ENCODE measurements at places on chromosomes 6 and 20.

- no peak for DNase-seq
These were observed 11.2 kb downstream of the BMP6 start for GRCh38 chr6:7737106-7737505.

- DNase-seq = no peak
These were observed 81.4 kb downstream of the CARMIL1 start for GRCh38 chr6:25360621-25361020.

- DNase-seq = no peak
These were observed 195.2 kb upstream of the CDH4 start for GRCh38 chr20:61056627-61057442.

DNA sequence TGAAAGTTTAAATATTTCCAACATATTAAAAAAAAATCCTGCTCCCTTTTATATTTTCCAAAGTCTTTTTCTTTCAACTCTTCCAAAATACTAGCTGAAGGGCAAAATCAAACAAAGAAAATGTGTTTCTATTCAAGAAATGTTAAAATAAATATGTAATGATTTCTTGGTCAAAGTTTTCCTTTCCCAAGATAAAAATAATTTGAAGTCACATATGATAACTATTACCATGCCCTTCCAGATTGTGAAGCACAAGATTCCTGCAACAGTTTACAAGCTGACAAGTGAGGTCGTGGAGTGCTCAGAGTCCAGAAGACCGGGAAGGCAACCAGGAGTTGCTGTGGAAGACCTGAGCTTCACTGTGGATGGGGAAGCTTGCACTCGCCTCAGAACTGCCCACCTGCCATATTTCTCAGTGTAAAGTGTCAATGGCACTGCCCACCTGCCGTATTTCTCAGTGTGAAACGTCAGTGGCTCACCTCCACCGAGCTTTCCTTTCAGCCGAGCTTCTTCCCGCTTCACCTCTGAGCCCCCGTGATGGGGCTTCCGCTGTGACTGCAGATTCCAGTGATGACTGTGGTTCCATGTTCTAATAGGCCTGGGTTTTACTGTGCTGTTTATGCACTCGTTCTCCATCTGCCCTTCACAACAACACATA, 160.5 kb downstream of the THBS2 start:
- DNase-seq = no peak

- no peak for DNase-seq
These were observed 165.8 kb upstream of the SUPT3H start for GRCh38 chr6:45543298-45544235.

DNA sequence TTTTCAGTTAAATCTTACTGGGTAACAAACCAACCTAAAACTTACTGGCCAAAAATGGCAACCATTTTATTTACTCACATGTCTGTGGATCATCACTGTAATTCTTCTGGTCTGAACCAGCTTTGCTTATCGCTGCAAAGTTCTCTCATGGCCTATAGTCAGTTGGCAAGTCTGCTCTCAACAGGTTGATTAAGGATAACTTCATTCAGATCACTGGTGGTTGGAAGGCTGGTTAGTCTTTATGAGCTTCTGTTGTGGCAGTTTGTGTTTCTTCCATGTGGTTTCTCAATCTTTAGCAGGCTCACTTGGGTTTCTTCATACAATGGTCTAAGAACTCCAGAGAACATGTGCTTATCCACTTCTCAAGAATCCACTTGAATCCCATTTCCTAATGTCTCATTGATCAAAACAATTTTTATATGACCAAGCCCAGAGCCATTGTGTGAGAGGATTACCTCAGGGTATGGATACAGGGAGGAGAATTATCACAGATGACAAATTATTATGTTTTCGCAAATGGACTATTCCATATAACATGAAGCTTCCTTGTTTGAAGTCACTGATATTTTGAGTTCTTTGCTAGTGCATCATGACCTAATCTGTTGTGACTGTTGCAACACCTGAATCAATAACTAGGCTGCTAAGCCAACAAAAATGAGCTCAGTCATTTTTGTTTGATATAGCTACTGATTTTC, 155.4 kb upstream of the BMP2 start:
- peak; percentile 5 for DNase-seq

GRCh38 chr6:28658475-28659249, 133.0 kb downstream of the GPX5 start:
- no peak for DNase-seq

- DNase-seq = no peak
These were observed 49.8 kb upstream of the ERVFRD-1 start for GRCh38 chr6:11161031-11161956.

GRCh38 chr20:22447447-22447778, 137.0 kb downstream of the FOXA2 start:
- no peak for DNase-seq

DNA sequence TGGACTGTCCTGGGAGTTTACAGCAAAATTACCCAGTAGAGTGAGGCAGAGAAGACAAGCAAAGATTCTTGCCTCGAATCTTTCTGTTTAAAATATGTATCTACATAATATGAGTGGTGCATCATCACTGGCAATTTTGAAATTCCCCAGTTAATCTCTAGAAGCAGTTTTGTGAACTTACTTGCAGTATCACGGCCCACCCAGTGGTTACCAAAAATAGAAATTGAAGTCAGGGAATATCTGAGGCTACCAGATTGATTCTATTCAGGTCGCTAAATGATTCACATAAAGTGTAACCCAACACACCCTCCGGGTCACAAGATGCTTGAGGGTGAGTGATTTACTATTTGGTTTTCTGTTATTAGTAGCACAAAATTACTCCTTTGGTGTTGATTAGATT, 111.9 kb downstream of the PPP1R14C start:
- DNase-seq = no peak

- no peak for DNase-seq
These were observed 12.5 kb downstream of the RALGAPA2 start for GRCh38 chr20:20699917-20700316.

DNA sequence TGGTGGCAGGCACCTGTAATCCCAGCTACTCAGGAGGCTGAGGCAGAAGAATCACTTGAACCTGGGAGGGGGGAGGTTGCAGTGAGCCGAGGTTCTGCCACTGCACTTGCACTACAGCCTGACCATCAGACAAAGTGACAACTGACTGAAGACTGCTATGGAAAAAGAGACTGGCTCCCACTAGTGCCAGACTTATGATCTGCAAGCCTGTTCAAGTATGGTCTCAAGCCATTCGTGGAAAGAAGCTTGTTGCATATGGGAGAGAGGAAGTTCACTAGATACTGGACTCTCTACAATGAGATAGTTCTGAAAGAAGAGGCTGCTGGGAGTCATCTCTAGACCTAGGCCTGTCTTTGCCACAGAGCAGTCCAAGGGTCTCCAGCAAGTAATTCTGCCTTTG, 26.7 kb downstream of the MDN1 start:
- peak; percentile 22 for DNase-seq

- DNase-seq = no peak
These were observed 128.9 kb upstream of the PMEPA1 start for GRCh38 chr20:57838670-57839151.

GRCh38 chr6:148758492-148758891, 11.7 kb downstream of the UST start:
- DNase-seq = no peak

Data from NCI-H774 (cell line).